ENCODE measurements at places on chromosomes 1 and 21.

GRCh38 chr1:3213730-3214129 lies 144.7 kb downstream of the PRDM16 start:
- DNase-seq = no peak

DNA sequence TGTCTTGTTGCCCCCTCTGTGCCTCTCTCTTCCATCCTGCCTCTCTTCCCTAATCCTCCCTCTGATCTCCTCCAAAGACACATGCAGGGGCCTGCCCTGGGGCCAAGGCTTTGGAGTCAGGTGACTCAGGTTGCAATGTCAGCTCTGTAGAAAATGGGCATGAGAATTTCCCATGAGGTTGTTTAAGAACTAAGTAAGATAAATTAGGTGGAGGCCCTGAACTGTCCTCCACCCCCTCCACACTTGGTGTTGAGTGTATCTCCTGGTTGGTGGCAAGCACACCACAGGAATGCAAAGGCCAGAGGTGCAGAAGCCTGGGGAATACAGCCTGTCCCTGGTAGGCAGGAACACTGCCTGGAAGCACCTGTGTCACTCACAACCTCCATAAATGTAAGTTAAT lies 63.9 kb upstream of the GRIK3 start:
- no peak for DNase-seq

GRCh38 chr1:217188280-217189237 lies 442.3 kb downstream of the GPATCH2 start:
- no peak for DNase-seq

DNA sequence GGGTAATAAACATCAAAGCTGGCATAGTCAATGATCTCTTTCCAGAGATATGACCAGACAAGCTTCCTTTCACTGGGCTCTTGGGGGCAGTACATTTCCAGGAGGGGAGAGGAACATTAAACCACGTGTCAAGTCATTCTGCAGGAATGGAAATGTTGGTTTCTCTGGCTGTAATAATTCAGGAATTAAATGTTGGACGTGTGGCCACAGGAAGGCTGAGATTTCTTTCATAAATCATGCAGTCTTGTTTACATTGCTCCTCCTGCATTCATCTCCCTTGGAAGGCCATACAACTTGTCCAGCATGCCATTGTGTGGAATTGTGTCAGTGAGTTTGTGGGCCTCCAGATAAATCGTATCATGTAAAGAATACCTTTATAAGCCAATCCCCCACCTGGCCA lies 259.2 kb downstream of the ADGRL2 start:
- no peak for DNase-seq

- DNase-seq = no peak
Observed at GRCh38 chr1:43312663-43313515, 12.1 kb downstream of the TIE1 start.

DNA sequence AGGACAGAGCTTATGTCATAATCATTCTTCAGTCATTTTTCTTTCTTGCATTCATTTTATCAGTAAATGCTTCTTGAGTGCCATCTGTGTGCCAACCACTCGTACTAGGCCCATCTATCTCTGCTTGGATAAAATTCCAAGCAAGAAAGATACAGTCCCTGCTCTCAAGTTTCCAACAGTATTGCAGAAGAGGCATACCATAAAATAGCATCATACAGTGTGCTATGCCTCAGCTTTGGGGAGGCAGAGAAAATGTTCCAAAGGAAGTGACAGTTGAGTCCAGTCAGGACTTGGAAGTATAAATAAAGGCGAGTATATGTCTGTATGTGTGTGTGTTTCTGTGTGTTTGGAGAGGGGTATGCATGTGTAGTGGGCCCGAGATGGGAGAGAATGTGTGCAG lies 113.4 kb upstream of the HOOK1 start:
- DNase-seq = no peak

DNA sequence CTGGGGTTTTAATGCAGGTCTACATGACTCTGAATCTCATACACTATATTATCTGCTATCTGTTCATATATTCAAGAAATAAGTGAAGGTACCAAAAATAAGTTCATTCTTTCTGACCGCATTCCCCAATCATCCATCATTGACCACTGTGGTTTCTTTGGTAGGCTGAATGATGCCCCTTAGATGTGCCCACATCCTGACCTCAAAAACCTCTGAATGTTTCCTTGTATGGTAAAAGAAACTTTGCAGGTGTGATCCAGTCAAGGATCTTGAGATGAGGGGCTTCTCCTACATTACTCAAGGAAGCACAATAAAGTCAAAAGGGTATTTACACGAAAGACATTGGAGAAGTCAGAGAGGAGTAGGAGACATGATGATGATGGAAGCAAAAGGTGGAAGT lies 60.6 kb upstream of the LRRC8B start:
- DNase-seq = no peak

- DNase-seq = no peak
Observed at GRCh38 chr1:219443763-219444162, 169.1 kb downstream of the ZC3H11B start.

- DNase-seq = no peak
Observed at GRCh38 chr1:239123260-239123659, 263.1 kb upstream of the CHRM3 start.

GRCh38 chr1:94883691-94884090 lies 43.2 kb downstream of the CNN3 start:
- peak; percentile 49 for DNase-seq

- DNase-seq = no peak
Observed at GRCh38 chr1:21045351-21045750, 131.3 kb downstream of the EIF4G3 start.

GRCh38 chr1:215754112-215754511 lies 187.0 kb downstream of the KCTD3 start:
- DNase-seq = no peak

GRCh38 chr1:198399452-198399851 lies 141.0 kb downstream of the ATP6V1G3 start:
- DNase-seq = no peak

GRCh38 chr1:19869929-19870328 lies 12.3 kb upstream of the OTUD3 start:
- DNase-seq = no peak

- DNase-seq = no peak
Observed at GRCh38 chr1:243482141-243483022, 226.5 kb downstream of the SDCCAG8 start.

DNA sequence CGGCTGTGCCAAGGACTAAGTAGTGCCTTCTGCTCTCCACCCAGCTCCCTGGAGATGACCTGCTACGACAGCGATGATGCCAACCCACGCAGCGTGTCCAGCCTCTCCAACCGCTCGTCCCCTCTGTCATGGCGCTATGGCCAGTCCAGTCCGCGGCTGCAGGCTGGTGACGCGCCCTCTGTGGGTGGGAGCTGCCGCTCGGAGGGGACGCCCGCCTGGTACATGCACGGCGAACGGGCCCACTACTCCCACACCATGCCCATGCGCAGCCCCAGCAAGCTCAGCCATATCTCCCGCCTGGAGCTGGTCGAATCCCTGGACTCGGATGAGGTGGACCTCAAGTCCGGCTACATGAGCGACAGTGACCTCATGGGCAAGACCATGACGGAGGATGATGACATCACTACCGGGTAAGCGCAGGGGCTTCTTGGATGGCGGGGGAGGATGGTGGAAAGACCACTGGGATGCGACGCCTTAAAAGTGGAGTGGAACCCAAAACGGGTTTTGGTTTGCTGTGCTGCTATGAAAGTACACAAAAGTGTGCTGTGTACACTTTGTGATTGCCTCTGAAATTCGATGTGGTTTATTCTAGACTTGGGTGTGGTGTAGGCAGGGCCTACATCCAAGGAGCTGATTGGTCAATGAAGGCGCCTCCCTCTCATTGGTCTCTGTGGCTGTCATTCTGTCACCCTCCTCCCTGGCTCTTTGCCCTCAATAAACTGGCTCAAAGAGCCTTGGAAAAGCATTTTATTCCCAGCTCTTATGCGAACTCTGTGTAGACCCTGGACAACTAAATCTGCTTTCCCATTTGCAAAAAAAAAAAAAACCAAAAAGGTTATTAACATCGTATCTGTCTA lies 110.4 kb upstream of the IPO9 start:
- DNase-seq = no peak

- DNase-seq = no peak
Observed at GRCh38 chr1:182996816-182997215, 26.4 kb upstream of the LAMC1 start.

DNA sequence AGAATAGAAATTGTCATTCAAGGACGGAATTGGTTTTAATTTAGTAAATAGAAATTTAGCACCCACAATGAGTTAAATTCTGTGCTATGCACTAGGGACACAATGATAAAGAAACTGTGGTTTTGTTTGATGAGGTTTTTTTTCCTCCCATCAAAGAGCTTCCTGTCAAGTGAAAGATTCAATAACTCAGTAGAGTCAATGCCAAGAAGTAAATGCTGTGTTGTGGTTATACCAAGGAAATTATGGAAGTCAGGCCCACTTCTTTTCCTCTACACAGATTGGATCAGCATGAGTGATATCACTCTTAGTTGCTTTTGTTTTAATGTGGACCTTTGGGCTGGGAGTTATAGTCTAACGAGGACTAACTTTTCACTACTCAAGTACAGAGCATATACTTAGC lies 1269.6 kb upstream of the ADGRL2 start:
- no peak for DNase-seq

DNA sequence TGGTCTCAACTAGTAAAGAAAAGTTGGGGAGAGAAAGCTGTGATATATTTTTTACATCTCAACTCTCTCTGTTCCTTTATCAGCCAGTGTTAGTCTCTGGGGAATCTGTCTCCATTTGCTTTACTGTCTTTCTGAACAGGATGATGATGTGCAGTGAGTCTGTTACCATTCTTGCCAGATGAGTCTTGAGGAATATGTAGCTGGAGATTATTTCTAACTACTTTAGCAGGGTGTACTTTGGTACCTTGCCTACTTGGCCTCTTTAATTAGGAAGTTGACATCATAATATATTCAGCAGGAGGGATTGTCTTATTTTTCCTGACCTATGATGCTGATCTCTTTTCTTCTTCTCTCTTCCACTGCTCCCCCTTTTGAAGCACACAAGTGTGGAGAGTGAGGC lies 15.7 kb upstream of the HAX1 start:
- no peak for DNase-seq

DNA sequence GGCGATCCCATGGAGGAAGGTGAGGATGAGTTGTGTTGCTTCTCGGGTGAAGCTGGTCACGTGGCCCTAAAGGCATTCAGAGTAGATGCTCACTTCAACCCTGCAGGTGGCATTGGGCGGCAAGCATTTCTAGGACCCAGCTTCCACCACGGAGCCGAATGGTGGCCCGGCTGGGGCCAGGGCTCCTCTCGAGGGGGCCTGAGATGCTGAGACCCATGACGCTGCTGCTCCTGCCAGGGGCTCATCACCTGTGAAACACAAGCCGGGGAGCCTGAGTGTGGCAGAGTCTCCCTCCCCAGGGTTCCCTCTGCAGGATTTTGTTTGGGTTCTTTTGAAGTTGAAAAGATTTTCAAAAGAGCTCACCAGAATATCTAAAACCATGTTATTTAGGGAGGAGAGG lies 41.2 kb downstream of the ABCG1 start:
- no peak for DNase-seq

GRCh38 chr1:244296447-244296846 lies 155.3 kb downstream of the ADSS2 start:
- no peak for DNase-seq

DNA sequence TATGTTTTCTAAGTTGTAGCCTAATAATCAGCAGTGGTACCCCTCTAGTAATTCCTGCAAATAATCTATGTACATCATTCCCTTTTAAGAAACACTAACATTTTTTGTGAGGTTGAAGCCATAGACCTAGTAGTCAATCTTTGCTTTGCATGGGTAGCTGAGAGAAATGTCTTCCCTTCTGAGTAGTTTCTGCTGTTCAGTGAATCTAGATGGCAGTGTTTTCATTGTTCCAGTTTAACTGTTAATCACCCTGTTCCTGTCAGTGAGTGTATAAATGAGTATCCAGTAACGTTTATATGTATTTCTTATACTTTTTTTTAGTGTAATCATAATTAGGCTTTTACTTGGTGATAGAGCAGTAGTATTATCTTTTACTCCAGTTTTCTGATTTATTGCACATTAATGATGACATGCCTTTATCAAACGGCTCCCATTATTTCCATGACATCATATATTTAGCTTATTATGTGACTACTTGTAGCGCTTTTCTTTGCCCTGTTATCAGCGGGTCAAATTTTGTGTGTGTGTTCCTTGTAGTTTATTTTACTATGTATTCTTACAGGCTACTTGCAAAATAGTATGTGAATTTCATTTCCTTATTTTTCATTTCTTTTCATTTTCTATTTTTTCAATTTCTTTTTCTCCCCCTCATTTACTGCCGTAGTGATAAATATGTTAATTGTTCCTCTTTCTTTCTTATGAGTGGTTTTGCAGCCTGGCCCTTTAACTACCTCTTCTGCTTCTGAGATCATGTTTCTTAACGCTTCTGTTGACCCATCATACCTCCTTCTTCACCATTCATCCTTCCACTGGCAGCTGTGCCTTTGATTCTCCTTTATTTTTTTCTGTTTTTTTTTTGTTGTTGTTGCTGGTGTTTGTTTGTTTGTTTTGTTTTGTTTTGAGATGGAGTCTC lies 18.8 kb downstream of the CEP350 start:
- no peak for DNase-seq

DNA sequence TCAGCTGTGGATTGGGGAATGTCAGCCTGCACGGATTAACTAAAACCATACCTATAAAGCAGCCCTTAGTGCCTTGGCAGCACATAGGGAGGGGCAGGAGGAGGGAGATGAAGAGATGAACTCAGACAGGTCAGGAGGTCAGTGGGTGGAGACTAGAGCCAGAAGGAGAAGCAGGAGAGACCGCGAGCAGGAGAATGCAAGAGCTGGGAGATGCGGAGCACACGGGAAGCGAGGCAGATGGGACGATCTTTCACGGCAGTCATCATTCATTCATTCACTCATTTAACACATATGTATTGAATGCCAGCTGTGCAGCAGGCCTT lies 41.9 kb downstream of the NEK2 start:
- no peak for DNase-seq

GRCh38 chr1:236030534-236030933 lies 34.4 kb downstream of the NID1 start:
- DNase-seq = no peak

GRCh38 chr1:92817986-92818764 lies 13.7 kb upstream of the RPL5 start:
- DNase-seq = no peak

DNA sequence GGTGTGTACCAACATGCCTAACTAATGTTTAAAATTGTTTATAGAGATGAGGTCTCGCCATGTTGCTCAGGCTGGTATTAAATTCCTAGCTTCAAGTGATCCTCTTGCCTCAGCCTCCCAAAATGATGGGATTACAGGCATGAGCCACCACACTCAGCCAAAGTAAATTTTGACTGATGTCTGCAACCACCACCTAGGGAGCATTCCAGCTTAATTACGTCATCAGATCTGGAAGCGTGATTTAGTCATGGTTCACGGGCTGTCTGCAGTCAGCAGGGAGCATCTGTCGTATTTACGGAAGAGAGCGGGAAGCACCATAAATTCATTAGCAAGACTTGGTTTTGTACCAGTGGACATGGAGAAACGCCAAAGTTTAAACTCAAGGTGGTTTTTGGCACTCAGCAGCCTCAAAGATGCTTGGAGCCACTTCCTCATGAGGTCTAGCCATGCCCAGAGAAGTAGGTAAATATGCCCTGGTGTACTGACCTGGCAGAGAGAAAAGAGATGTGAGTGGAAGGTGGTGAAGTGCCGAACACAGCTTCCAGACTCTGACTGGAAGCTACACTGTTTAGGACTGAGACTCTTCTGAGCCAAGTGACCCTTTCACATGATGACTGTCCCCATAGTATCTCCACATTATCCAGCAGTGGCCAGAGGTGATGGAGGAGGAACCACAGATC lies 60.8 kb upstream of the SLC35F3 start:
- no peak for DNase-seq

- peak; percentile 44 for DNase-seq
Observed at GRCh38 chr1:181424786-181425403, 58.4 kb upstream of the CACNA1E start.

- no peak for DNase-seq
Observed at GRCh38 chr1:90707363-90707710, 9.8 kb downstream of the BARHL2 start.

Measured in NCI-H2081 treated with DMSO at 0.1 percent for 48 hours (cell line).